ENCODE measurements at places on chromosomes 12 and 14.

- peak; percentile 81 for DNase-seq
Observed at GRCh38 chr12:106226884-106227640, 20.8 kb downstream of the CKAP4 start.

GRCh38 chr12:93460902-93461301 is 6.4 kb upstream of the MRPL42 start:
- no peak for DNase-seq

DNA sequence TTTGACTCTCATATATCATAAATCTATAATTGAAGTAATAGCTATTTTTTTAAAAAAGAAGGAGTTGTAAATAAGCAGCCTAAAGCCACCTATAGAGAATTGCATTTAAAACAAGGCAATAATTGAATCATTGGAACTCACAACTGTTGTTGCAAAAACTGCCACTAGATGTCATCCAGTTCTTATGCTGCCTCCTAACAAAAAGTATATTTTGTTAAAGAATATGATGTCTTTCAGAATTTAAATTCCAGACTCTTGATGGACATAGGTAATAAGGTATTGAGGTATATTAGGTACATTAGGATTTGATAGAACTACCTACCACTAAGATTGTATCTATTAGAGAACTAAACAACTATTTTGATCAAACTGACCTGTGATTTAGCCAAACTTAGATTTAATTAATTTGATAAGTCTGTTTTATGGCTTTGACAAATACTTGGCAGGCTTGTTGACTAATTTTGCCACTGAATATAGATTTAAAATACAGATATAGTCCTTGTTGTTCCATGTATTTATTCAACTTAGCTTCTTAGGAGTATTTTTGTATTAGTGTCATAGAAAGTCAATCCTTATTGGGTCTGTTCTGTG is 401.4 kb downstream of the RPL10L start:
- DNase-seq: peak; percentile 56

- DNase-seq: no peak
Observed at GRCh38 chr12:52054231-52054832, 3.1 kb downstream of the NR4A1 start.

- DNase-seq: no peak
Observed at GRCh38 chr14:95313707-95314106, 6.0 kb downstream of the CLMN start.

GRCh38 chr12:109967383-109968031 is 28.7 kb downstream of the GIT2 start:
- DNase-seq: no peak

DNA sequence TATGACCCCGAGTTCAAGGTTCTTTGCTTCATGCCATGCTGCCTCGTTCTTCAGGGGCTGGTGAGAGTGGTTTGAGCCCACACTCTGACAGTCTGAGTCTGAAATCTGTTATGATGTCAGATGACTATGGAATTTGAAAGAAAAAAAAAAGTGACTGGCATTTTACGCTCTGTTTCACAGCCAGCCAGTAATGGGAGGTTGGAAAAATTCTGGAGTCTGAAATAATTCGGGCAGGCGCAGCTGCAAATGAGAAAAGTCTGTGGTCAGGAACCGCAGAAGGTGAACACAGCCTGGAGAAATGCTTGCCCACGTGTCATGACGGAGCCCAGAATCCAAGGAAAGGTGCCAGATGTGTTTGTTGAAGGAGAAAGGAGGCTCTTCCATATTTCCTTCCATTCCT is 269.8 kb upstream of the PWP1 start:
- DNase-seq: no peak

- no peak for DNase-seq
Observed at GRCh38 chr14:89903340-89903952, 51.1 kb downstream of the EFCAB11 start.

- peak; percentile 82 for DNase-seq
Observed at GRCh38 chr12:118377021-118377883, 897 bp downstream of the SUDS3 start.

- no peak for DNase-seq
Observed at GRCh38 chr12:23860019-23860418, 89.5 kb downstream of the SOX5 start.

DNA sequence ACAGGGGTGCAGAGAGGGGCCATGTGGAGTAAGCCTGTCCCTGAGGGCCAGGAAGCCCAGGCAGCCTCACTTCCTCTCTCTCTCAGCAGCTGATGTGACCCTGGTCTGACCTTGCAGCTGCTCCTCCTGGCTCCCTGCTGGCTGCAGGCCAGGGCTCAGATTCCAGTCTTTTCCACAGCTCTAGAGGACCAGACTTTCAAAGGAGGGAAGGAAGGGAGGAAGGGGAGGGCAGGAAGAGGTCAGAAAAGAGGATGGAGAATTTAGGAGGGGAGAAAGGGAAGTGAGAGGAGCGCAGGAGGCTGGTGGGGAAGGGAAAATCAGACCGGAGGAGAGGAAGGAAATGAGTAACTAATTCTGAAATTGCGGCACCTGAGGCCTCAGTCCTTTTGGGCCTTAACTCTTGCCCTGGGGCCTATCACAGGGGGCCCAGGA is 40.9 kb upstream of the VASH1 start:
- DNase-seq: peak; percentile 52

GRCh38 chr14:71529848-71530247 is 402.4 kb upstream of the RGS6 start:
- DNase-seq: no peak

DNA sequence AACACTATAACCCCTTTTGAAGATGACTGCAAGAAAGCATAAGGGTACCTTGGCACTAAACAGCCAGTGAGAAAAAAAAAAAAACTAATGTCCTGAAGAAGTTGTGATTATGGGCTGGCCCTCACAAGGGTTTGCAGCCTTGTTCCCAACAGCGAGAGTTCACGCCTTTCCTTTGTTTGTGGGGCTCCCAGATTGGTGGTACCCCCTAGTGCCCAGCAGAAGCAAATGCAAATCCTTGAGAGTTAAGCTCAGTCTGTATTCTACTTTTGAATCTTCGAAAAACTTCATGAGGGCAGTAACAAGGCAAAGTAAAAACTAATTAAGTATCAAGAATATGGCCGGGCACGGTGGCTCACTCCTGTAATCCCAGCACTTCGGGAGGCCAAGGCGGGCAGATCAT is 238.9 kb upstream of the LMO3 start:
- no peak for DNase-seq

DNA sequence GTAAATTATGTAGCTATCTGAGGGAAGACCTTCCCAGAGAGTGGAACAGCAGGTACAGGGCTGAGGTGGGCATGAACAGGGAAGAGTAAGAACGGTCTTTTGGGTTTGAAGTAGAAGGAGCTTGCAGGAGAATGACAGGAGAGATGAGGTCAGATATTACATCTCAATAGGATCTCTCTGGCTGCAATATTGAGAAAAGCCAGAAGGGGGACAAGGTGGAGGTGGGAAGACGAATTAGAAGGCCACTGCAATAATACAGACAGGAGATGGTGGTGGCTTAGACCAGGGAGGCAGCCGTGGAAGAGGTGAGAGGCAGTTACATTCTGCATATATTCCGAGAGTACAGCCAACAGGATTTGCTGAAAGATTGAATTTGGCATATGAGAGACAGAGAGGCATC is 310.2 kb downstream of the APAF1 start:
- DNase-seq: peak; percentile 91

All from DMS53 (cell line).